Fibroblast of mammary gland (primary cell): ENCODE measurements at places on chromosomes 5 and 9.

DNA sequence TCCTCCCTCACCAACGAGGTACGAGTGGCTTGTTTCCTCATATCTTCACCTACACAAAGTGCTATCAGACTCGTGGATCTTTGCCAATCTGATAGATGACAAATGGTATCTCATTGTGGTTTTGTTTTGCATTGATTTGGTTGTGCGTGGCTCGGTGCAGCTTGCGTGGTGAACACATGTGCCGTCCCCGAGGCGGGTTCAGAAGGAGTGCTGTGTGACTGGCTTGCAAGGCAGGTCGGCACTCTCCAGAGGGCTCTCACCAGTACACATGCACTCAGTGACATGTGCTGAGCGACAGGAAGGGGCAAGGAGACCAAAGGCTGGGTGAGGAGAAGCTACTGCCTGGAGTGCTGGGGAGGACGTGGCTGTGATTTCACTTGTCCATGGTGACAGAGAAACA, 95.3 kb upstream of the PITX1 start:
- DNase-seq: no peak

DNA sequence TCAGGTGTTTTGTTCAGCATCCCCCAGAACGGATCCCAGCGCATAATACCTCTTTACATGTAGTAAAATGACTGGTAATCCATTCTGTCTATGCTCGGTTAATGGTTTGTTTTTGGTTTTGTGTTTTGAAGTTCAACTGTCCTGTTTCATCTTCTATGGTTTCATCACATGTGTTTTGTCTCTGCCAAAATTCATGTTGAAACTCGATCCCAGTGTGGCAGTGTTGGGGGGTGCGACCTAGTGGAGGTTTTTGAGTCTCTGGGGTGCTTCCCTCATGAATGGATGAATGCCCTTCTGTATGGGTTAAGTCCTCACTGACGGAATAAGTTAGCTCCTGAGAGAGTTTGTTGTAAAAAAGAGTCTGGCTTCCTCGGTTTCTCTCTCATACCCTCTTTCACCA, 317.4 kb downstream of the KDM4C start:
- no peak for DNase-seq

DNA sequence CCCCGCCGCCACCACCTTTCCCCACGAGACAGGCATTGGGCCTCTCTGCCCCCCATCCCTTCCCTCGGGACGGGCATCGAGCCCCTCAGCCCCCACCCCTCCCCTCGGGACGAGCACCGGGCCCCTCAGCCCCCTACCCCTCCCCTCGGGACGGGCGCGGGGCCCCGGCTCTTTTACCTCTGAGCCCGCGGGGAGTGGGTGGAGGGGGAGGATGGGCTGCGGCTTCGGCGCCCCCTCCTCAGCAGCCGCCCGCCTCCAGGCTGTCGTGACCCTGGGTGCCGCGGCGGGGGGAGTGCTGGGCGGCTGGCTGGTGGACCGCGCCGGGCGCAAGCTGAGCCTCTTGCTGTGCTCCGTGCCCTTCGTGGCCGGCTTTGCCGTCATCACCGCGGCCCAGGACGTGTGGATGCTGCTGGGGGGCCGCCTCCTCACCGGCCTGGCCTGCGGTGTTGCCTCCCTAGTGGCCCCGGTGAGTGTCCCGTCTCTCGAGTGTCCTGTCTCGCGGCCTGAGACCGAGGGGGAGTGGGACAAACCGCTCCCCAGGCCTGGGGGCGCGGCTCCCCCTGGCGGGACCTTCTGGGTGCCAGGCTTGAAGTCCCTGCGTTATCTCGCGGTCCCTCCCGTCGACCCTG, 791 bp downstream of the SLC2A8 start:
- DNase-seq: peak; percentile 14

DNA sequence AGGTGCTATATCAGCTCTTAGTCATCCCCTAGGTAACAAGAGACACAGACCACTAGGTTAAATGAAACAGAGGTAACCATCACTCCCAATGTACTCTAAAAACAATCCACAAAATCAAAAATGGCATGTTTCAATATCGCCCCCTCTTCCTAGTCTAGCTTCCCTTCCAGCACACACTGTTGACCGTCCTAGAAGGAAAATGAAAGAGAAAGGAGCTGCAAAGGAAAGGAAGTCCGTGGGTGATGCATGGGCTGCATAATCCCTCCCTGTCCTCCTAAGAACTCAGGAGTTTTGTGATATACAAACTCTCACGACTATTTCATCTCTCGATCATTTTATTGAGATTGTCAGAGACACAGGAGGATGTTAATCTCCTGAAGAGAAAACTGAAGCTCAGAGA, 101.6 kb downstream of the RFK start:
- DNase-seq: no peak

DNA sequence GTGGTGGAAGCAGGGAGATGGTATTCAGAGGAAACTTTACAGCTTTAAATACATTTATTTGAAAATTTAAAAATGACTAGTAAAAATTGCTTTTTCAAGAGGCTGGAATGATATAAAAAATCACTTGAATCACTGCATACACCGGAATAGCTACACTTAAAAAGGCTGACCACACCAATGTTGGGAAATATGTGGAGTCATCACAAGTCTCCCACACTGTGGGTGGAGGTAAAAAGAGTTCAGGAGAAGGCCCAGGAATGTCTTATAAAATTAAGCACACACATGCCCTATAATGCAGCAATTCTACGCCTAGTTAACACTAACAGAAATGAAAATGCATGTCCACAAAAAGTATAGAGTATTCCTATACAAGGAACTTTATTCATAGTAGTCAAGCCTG, 198.1 kb downstream of the ROR2 start:
- peak; percentile 85 for DNase-seq
